ENCODE measurements at places on chromosomes 3 and 15.

GRCh38 chr15:89071471-89071870 lies 16.8 kb upstream of the ABHD2 start:
- H3K4me3 ChIP-seq, result no peak overlapping the region
- no peak overlapping the region for H3K27ac ChIP-seq
- no peaks in the 10 kb centered on the region for H3K36me3 ChIP-seq
- no peak for DNase-seq
- H3K4me1 ChIP-seq, result no peaks in the 10 kb centered on the region
- no peaks in the 10 kb centered on the region for H3K27me3 ChIP-seq

GRCh38 chr15:89143503-89144162 lies 55.4 kb downstream of the ABHD2 start:
- H3K4me1 ChIP-seq, result peaks cover 70% of the 10 kb centered on the region
- H3K27ac ChIP-seq, result peak overlapping the region; percentile 53
- no peaks in the 10 kb centered on the region for H3K36me3 ChIP-seq
- H3K4me3 ChIP-seq, result no peak overlapping the region
- H3K27me3 ChIP-seq, result no peaks in the 10 kb centered on the region
- DNase-seq, result no peak

DNA sequence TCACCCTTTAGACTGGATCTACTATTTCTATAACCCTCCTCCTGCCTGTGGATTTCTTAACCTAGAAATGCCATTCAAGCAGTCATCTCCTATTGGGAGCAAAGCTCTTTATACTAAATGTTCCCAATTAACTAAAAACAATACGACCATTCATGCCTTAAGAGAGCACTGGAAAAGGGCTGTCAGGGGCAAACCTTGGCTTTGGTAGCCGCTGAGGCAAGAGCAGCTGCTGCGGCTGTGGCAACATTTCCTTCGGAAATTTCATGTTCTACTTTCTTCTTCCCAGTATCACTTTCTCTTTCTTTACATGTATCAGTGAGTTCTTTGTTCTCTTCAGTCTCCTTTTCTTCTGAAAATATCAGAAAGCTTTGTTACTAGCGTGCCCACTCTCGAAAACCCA lies 56.3 kb upstream of the CSPG5 start:
- H3K36me3 ChIP-seq, result peaks cover 32% of the 10 kb centered on the region
- H3K4me3 ChIP-seq, result no peak overlapping the region
- H3K4me1 ChIP-seq, result no peaks in the 10 kb centered on the region
- no peaks in the 10 kb centered on the region for H3K27me3 ChIP-seq
- no peak overlapping the region for H3K27ac ChIP-seq

DNA sequence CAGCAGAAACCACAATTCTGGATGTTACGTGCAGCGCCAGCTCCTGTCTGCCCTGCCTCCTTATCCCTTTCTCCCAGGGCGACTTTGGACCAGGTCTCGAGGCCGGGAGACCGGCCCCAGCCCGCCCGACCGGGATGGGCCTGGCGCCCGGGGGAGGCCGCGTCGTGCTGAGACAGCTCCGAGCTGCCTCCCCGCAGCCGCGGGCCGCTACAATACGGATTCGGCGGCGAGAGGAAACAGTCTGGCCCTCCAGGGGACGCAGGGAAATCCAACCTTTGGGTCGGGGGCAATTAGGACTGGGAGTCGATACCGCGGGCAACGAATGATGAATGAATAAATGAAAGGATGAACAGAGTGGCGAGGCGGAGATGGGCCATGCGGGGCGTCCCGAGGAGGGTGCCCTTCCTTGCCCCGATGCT lies 537 bp downstream of the GRAMD2A start:
- H3K36me3 ChIP-seq, result no peaks in the 10 kb centered on the region
- DNase-seq, result no peak
- no peaks in the 10 kb centered on the region for H3K27me3 ChIP-seq
- H3K4me3 ChIP-seq, result peak overlapping the region; percentile 46
- H3K27ac ChIP-seq, result peak overlapping the region; percentile 62

DNA sequence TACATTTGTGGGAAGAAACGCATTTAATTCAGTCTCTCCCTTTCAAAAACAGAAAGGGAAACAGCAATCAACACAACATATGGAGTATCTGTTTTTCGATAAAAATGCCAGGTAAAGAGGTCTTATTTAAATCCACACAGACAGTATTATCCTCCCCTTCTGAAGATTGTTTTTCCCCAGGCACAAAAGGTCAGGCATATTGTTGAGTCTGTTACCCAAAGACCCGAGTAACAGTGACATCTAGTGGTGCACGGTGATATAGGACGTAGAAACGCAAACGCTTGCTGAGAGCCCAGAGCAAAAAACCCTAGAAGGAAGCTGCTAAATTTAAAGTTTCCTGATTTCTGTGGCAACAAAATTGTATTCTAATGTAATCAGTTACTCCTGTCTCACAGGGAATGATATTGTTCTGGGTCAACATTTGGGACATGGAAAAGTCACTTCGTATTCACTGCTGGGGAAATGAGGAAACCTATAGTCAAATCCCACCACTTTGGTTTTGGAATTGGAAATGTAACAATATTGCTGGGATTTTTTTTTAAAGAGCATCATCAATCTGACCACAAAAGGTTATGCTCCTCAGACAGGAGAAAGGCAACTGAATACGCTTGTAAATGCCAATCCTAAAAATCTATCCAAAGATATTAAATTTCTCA lies 312.7 kb upstream of the CCDC54 start:
- no peak for DNase-seq
- no peak overlapping the region for H3K27ac ChIP-seq
- H3K4me1 ChIP-seq, result peaks cover 17% of the 10 kb centered on the region
- H3K27me3 ChIP-seq, result no peaks in the 10 kb centered on the region

All from vagina (tissue), 2 donors.